ENCODE measurements at places on chromosomes 16 and 17.

DNA sequence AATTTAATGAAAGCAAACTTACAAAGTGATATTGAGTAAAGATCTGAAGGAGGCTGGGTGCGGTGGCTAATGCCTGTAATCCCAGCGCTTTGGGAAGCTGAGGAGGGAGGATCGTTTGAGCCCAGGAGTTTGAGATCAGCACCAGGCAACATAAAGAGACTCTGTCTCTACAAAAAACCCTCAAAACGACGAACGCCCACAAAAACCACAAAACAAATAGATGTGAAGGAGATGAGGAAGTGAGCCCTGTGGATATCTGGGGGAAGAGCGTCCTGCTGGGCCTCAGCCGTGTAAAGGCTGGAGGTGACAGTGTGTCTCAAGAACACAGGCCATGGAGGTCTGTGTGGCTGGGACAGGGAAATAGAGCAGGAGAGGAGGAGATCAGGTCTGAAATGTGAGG lies 68.8 kb downstream of the ITFG1 start:
- peak; percentile 35 for DNase-seq

GRCh38 chr16:30092373-30093010 lies 768 bp upstream of the TBX6 start:
- peak; percentile 83 for DNase-seq

GRCh38 chr17:39186481-39187002 lies 10.9 kb downstream of the CACNB1 start:
- no peak for DNase-seq

- no peak for DNase-seq
Measured at GRCh38 chr16:24315343-24315742, 59.2 kb downstream of the CACNG3 start.

GRCh38 chr16:29117631-29118030 lies 132.8 kb downstream of the LAT start:
- DNase-seq, result no peak

GRCh38 chr17:70636517-70637133 lies 467.3 kb downstream of the KCNJ2 start:
- peak; percentile 4 for DNase-seq

DNA sequence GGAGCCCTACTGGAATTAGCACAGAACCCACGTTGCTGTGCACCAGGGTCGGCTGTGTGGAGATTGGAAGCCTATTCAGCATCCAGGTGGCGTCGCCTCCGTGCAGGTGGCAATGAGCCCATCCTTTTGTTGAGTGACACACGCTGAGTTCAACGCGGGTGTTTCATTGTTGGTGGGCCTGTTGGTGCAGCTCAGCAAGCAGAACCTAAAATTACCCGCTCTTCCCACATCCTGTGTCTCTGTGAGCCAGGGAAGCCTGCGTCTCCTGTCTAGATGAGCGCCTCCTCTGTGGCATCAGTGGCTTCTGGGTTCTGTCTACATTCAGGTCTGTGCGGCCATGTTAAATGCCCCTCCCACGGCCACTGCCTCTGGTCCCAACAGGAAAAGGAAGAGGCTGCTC lies 14.5 kb downstream of the CD2BP2 start:
- DNase-seq, result no peak

DNA sequence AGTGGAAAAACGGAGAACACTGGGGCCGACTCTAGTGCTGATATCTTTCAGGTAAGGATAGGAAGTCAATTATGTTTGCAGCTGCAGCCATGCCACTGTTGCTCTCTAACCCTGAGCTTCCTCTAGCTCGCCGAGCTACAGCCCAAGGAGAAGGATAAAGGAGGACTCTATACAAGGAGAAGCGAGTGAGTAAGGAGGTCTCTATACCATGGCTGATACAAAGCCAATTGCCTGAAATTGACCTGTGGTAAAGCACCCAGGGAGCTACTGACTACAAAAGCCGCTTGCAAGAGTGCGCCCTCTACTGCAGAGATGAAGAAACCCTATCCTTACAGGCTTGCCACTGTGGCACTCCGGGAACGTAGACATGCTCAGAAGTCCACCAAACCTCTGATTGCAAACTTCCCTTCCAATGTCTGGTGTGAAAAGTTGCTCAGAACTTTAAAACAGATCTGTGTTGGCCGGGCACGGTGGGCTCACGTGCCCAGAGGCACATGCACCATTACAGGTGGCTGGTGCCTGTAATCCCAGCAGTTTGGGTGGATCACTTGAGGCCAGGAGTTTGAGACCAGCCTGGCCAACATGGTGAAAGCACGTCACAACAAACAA lies 10.8 kb upstream of the SLC46A1 start:
- DNase-seq, result peak; percentile 35

GRCh38 chr16:88489163-88489741 lies 36.2 kb downstream of the ZFPM1 start:
- DNase-seq, result no peak

- DNase-seq, result no peak
Measured at GRCh38 chr17:7192271-7192937, 13.2 kb upstream of the ASGR1 start.

GRCh38 chr17:47172696-47173565 lies 16.2 kb downstream of the CDC27 start:
- no peak for DNase-seq

DNA sequence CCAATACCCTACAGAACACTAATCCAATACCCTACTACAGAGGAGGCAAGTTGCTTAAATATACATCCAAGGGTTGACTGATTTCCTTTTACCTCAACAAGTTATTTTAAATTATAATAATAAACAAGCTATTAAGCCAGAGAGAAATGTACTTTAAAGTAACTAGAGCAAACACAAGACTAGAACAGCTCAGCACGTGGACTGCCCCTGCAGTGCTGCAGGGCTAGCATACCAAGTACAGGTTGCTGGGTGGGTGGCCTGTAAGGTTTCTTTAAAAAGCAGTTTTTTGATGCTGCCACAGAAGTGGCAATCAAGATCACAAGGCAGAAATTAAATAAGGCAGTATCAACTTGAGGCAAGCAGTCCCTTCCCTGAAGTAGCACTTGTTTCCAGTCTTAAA lies 63.5 kb downstream of the PARN start:
- DNase-seq, result no peak

GRCh38 chr16:83266848-83267553 lies 540.8 kb upstream of the HSBP1 start:
- DNase-seq, result no peak

- DNase-seq, result no peak
Measured at GRCh38 chr17:57121308-57122042, 36.4 kb downstream of the AKAP1 start.

- DNase-seq, result no peak
Measured at GRCh38 chr16:83552228-83552627, 255.6 kb upstream of the HSBP1 start.

DNA sequence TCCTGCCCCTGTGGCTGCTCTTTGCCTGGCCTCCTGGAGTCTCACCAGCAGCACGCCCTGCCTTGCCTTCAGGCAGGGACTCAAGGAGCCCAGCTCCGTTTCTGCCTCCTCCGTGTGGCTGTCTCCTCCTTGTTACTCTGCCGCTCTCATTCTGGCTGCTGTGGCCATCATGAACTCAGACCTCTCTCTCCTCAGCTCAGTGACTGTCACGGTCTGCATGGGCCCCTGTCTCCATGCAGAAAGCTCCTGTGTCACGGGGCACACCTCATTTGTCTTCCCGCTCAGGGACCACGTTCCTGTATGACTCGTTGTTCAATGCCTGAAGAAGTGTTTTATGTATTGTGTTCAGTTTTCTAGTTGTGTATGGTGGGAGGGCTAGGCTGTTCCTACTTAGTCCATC lies 25.3 kb downstream of the RPTOR start:
- DNase-seq, result no peak

DNA sequence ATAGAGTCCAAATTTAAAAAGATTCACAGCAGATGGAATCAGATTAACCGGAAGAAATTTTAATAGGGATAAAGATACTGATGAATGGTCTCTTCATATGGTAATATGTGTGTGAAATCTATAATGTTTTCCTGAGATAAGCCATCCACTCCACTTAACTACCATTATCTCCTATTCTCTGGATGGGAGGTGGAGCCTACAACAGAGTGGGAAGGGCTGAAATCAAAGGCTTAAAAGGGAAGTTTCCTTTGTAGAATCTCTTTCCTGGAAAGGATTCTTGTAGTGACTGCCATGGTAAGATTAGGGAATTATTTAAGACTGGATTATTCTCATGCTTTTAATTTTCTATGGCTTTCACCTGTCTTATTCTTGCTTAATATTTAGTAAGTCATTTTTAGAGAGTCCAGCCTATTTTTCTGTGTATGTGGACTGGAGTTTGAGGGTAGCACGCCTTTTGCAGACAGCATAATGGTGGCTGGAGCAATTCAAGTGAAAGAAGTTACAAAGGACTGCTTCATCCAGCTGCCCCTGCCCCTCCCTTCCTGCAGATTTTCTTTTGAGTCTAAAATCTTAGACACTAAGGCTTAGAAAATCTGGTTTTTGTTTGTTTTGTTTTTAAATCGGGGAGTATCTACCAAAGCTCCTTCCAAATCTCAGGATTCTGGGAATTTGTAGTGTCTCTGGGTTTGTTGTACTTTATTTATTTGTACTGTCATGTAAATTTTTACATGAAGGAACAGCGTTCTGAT lies 26.5 kb downstream of the KAT7 start:
- no peak for DNase-seq

GRCh38 chr17:1713878-1714426 lies 3.8 kb upstream of the TLCD2 start:
- DNase-seq, result no peak

- DNase-seq, result no peak
Measured at GRCh38 chr17:58693751-58694150, 1.3 kb downstream of the RAD51C start.

DNA sequence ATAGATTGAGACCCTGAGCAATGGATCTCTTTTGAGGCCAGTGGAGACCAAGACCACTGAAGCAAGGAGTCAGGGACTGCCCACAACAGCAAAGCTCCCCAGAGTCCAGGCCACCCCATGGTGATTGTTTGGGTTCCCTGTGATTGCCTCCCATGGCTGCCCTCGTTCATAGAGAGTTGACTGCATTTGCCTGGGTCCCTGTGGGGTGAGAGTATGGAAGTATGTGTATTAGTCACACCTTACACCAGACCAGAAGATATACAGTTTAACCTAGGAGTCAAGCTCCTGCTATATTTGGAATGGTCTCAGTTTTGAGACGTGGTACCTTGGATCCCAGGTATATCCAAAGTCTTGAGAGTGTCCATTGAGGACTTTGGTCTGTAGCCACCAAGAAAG lies 20.2 kb downstream of the HLF start:
- DNase-seq, result no peak

DNA sequence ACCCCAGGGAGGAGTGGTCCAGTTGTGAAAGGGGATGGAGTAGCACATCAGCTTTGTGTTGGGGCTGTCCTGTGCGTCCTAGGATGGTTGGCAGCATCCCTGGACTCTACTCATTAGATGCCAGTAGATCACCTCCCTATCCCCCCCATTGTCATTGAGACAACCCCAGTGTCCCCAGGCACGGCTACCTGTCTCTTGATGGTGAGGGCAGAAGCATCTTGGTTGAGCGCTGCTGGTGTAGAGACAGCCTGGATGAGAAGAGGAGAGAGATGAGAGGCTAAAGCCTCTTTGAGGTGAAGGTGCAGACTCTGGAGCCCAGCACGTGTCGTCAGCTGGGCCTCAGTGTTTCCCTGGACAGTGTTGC lies 55.4 kb downstream of the TNFRSF13B start:
- no peak for DNase-seq

GRCh38 chr17:29744121-29744520 lies 121.4 kb upstream of the CORO6 start:
- no peak for DNase-seq

GRCh38 chr17:81664051-81664470 lies 2.3 kb downstream of the OXLD1 start:
- no peak for DNase-seq

DNA sequence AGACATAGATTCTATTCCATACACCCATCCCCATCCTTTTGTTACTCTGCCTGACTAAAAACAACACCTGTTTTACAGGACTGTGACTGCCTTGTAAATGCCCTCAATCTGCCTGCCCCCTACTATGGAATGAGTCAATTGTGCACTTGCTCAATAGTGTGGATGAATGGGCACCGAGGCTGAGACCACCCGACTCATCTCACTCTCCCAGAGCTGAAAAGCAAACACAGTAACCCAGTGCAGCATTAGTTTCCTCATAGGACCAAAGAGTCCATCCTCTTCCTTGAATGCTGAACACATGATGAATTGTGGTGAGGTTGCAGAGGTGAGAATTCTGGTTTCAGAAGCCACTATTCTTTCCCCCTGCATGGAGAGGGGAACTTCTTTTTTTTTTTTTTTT lies 233.7 kb downstream of the ZFHX3 start:
- no peak for DNase-seq

GRCh38 chr17:61335845-61336655 lies 63.6 kb upstream of the TBX2 start:
- no peak for DNase-seq

- DNase-seq, result no peak
Measured at GRCh38 chr17:12666718-12667117, 1.0 kb downstream of the MYOCD start.

- DNase-seq, result no peak
Measured at GRCh38 chr16:73092236-73092781, 44.4 kb upstream of the ZFHX3 start.

DNA sequence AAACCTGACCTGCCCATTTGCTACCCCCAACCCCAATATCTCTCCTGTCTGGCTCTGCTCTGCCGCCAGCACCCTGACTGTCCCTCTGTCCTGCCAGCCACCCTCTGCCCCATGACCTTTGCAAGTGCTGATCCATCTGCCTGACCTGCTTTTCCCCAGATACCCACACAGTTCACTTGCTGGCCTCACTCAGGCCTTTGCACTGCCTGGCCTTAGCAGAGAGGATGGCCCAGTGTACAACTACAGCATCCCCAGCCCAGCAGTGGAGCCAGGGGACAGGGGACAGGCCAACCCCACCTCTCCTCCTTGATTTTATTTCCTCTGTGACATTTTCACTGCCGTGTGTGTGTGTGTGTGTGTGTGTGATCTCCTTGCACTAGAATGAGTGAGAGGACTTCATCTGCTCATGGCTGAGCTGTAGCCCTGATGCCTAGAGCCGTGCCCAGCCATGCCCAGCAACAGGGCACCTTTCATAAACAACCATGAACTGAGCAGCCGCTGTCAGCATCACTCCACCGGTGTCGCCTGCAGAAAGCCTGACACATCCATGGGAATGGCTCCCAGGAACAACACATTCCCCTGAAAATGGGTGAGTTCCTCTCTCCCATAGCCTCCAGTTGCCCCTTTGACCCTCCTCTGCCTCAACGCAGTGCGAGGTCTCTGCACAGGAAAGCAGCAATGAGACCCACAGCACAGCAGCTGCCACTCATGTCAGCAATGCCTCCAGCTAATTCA lies 36.0 kb upstream of the RBFOX3 start:
- DNase-seq, result no peak

GRCh38 chr16:82960918-82961317 lies 334.1 kb downstream of the CDH13 start:
- no peak for DNase-seq

GRCh38 chr17:36055921-36056520 lies 8.1 kb upstream of the CCL18 start:
- no peak for DNase-seq

DNA sequence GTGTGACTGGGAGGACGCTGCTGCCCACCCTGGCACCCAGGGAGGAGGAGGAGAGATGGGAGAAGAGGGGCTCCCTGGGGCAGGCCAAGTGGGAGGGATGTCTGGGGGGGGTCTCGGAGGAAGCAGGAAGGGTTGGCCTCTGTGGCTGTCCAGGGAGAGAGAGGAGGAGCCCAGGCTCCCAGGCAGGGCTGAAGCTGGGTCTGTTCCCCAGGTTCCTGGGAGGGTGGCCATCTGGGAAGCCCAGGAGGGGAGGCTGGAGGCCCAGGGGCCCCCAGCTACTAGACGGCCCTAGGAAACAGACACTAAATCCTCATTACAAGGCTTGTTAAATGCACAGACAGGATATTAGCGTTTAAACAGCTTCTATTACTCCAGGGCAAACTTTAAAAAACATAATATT lies 139.8 kb downstream of the ENGASE start:
- DNase-seq, result no peak

- no peak for DNase-seq
Measured at GRCh38 chr17:13544292-13544691, 57.4 kb downstream of the HS3ST3A1 start.
